Suppressor macrophage (primary cell): ENCODE measurements at places on chromosomes 5 and 9.

- DNase-seq, result no peak
These were observed 432.5 kb upstream of the MEF2C start for GRCh38 chr5:89315286-89316100.

DNA sequence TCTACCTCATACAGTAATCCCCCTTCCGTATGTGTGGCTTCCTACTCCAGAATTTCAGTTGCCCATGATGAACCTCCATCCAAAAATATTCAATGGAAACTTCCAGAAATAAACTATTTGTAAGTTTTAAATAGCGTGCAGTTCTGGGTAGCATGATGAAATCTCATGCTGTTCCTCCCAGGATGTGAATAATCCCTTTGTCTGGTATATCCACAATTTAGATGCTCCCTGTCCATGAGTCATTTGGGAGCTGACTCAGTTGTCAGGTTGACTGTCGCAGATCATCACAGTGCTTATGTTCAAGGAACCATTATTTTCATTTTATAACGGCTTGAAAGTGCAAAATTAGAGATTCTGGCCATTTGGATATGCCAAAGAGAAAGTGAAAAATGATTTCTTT lies 290.1 kb upstream of the CDH9 start:
- DNase-seq, result no peak

DNA sequence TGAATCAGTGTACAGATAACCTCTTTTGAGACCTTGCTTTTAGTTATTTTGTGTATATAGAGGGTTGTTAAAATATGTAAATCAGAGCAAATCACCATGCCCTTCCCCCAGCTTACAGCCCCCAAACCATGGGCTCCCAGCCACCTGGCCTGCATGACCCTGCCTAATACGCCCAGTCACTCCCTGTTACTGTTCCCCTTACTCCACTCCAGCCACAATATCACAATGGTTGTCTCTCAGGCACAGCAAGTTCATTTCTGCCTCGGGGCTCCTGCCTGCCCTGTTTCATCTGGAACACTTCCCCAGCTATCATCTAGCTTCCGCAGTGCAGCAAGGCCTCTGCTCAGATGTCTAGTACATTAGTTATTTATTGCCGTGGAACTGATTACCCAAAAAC lies 5.0 kb upstream of the CARD19 start:
- DNase-seq, result no peak

- DNase-seq, result no peak
These were observed 28.8 kb downstream of the ADAMTSL2 start for GRCh38 chr9:133563291-133563796.

GRCh38 chr5:132661231-132662003 lies 3.4 kb downstream of the IL13 start:
- DNase-seq, result peak; percentile 59

DNA sequence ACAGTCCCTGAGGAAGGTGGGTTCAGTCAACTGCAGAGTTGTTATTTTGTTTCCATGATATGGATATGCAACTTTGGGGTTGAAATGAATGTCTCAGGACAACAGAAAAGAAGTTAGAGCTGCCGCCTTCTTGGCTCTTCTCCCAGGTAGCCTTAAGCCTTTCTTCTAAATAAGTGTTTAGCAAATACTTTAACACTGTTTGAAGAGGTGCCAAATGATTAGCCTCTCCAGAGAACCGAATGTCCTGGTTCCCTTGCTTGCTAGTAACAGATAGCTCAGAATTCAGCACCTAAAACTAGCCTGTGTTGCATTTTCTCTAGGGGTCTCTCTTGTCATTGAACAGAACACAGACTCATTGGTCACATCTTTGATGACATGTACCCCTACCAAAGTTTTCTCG lies 127.7 kb upstream of the PIK3R1 start:
- DNase-seq, result no peak

- no peak for DNase-seq
These were observed 103.9 kb downstream of the VAV2 start for GRCh38 chr9:133888048-133888808.

DNA sequence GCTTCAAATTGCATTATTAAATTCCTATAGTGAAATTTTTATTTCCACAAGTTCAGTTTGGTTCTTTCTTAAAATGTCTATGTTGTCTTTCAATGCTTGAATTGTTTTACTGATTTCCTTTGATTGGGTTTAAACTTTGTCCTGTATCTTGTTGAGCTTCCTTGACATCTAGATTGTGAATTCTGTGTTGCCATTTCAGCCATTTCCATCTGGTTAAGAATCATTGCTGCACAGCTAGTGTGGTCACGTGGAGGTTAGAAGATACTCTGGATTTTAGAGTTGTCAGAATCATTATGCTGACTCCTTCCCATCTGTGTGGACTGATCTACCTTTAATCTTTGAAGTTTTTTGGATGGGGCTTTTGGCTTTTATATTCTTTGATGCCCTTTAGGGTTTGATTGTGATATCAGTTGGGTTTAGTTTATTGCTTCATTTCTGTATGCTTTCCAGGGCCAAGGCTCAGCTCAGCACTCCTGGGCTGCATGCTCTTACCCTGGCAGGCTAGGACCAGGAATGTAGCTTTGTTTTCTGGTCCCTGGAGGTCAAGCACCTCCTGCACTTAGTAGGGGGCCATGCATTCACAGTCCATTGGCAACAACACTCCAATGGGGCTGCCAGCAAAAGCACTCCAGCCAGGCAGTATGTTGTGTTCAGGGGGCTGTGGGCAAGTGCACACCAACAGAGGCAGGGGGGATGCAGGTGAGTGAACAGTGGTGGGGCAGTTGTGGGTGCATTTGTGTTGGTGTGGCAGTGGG lies 141.4 kb downstream of the PRR16 start:
- DNase-seq, result no peak

DNA sequence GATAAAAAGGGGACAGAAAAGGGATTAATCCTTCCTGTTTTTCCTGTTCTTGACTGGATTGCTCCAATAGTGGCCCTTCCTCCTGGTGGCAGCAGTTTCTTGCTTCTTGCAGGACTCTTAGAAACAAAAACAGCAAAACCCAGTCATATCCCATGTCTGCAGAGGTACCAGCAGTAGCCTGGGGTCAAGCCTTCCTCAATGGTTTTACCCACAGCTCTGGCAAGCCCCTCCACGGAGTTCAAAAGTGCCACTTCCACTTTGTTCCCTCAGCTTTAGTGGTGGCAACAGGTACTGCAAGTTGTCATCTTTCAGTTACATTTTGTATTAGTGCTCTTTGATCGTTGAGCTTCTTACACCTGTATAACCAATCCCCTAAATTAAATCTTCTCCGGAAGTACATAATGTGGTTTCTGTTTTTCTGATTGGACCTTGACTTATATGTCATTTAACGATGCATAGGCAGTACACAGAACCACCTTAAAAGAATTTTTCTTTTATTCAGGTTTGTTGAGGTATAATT lies 8.7 kb upstream of the RANBP6 start:
- peak; percentile 43 for DNase-seq

DNA sequence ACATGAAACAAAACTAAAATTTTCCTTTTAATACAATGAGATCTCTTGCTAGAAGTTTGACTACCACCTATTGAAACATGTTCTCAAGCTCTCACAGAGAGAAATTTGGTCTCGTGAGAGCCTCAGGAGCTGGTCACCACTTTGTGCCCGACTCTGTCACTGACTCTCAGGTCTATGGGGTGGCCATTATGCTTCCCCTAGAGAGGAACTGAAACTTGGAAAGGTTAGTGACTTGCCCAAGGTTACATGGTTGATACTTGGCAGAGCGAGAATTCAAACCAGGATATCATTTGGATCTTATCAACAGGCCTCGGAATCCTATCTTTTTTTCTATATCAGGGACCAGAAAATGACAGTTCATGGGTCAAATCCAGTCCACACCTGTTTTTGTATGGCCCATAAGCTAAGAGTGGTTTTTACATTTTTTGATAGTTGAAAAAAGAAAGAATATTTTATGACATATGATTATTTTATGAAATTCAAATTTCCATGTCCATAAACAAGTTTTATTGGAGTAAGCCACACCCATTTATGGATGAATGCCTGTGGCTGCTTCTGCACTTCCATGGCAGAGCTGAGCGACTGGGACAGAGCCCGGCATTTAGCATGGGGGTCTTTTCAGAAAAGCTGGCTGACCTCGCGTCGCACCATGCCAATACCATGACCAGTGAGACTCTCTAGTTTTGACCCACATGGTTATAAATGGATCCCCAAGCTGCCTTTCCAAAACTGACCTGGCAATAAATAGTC lies 44.8 kb upstream of the EQTN start:
- DNase-seq, result peak; percentile 54

DNA sequence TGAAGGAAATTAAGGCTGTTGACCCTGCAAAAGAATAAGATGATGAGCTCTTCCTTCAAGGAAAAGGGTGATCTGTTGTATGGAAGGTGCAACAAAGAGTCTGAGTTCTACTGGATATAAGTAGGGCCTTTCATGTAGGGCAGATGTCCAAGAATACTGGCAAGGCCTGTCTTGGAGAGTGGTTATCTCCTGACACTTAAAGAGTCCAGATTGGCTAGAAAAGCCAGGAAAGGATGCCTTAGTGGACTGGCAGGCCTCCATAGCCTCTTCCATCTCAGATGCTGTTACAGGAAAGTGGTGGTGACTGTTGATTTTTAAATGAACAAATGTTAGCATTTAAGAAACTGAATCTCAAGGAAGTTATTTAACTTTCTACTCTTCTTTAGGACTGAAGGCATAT lies 396.2 kb downstream of the RAB3C start:
- DNase-seq, result no peak

GRCh38 chr5:54446379-54446732 lies 9.1 kb upstream of the HSPB3 start:
- no peak for DNase-seq

DNA sequence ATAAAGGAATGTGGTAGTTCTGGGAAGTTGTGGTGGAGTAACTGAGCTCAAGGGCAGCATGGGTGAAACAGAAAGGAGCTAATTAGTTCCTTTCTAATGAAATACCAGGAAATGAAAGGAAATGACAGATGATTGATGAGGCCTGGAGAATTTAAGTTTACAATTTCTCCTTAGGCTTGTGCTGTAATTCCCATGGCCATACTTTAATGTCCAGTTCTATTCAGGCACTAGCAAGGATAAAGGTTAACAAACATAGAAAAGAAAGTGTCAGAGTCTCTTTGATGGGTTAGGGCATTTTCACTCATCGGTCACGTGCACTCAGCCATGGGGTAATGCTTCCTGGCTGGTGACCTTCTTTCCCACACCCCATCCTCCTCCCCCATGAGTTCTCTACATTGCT lies 70.3 kb downstream of the CTSL start:
- DNase-seq, result peak; percentile 46

- DNase-seq, result no peak
These were observed 125.7 kb downstream of the NIPBL start for GRCh38 chr5:37002176-37002751.

GRCh38 chr9:92707530-92707929 lies 37.6 kb upstream of the IPPK start:
- no peak for DNase-seq

DNA sequence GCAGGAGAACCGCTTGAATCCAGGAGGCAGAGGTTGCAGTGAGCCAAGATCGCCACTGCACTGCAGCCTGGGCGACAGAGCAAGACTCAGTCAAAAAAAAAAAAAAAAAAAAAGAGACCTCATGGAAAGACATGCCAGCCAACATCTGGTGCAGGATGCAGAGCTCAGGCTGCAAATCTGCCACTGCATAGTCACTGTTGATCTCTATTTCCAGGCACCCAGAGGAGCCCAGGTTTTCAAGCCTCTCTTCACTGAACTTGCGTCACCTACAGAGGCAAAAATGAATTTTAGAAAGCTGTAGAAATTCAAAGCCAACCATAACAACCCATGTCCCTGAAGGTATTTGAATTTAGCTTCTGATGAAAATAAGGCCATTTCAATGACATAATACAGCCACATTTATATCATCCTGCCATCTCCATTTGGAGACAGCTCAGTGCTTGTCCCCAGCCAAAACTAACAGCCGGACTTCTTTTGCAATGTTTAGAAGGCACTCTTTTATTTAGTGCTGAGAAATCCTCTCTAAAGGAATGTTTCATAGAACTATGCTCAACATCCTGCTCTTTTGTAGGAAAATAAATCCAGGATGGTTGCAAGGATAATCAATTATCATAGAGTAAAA lies 113.3 kb downstream of the SNX18 start:
- no peak for DNase-seq

DNA sequence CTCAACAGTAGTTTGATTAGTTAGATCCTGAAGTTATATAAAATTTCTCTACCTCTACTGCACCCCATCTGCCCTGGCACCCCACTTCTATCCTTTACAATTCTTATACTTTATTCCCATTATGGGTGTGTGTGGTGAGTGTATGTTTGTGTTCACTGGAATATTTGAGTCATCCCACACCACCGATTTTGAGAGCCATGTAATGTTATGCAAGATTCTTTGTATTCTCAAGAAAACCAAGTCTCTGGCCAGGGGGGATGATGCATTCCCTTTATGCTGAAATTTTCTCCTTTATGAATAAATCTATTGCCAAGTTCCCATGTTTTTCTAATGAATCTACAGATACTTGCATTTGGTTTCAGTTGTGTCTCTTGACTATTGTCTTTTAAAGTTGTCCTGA lies 266.8 kb downstream of the ARHGEF28 start:
- DNase-seq, result no peak

DNA sequence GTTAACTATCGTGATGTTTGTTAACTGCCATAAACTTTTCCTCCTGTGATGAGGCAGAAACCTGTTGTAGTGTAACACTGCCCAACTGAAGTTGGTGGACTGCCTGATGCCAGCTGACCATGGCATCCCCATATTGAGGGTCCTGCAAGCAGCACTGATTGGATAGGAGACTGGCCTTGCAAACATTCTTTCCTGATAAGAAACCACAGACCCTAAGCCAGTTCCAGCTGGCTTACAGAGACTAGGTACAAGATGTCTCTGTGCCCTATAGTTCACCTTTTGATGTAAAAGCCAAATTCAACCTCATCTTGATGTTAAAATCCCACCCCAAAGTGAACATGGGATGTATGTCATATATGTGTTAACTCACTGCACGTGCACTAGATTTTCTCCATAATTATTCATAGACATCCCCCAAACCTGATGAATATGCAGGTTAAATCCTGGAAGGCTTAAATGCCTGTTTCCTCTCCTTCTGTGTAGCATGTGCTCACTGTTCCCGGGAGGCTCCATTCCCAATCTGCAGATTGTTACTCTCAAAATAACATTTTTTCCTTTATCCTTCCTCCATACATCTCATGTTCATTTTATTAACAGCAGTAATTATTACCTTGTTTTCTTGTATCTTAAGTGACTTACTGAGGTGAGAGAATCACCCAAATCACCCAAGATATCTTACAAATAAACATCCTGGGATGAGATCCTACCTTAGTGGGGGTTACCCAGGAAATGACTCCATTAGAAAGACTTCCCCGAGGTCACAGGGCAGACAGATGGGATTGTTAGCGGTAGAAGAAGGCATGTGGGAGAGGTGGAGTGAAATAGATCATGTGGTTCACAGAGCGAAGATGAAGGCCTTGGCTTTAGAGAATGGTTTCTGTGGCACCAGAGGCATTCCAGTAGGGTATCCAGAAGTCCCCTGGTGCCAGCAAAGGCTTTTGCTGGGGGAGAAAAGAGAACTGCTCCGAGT lies 566.7 kb downstream of the CCDC171 start:
- DNase-seq, result no peak
